EL (cell line): ENCODE measurements at places on chromosomes 3 and 15.

- no peak for DNase-seq
Measured at GRCh38 chr3:64311424-64312061, 86.3 kb upstream of the PRICKLE2 start.

DNA sequence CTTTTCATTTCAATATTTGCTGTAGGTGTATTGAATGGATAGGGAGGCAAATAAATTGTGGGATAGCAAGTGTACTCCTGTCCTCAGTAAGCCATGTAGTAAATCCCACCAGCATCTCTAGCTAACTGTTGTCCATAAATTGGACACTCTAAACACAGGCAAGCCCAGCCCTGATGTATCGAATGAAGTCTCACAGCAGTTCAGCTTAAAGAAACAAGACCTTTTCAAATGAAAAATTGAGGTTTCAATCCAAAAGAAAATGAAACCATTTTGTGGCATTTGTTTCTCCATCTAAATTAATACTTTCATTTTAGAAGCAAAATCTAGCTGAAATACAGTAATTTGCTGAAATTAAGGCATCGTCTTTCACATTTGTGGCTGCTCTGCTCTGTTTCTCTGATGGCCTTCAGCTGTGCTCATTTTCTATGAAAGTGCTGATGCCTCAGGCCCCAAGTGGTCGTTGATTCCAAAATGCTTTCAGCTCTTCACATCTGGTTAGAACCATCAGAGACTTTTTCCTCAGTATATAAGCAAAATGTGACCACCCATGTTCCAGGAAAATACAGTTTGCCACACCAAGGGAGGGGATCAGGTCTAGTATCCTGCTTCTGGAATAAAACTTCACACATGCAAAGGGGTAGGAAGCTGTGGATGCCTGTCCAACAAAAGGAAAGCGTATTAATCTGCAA lies 245.0 kb downstream of the ZMAT3 start:
- DNase-seq, result no peak

- DNase-seq, result no peak
Measured at GRCh38 chr3:161672478-161672877, 175.9 kb downstream of the OTOL1 start.

DNA sequence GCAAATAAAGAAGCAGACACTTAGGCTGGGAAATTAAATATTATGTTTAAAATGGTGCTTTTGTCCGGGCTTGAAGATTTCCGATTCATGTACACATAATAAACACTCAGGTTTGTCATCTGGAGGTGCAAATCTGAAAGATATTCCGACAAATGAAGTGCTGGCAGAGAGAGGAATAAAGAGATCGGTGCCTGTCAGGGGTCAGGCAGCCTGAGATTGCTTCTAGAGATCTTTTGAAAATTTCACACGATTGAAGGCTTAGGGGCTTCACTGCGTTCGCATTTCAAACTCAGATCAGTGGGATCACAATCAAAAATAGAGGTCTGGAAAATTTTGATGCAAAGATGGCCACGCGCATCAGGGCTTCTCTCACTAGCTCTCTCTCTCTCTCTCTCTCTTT lies 33.2 kb downstream of the NR2F2 start:
- no peak for DNase-seq

- DNase-seq, result no peak
Measured at GRCh38 chr3:129586746-129587430, 19.6 kb downstream of the PLXND1 start.

DNA sequence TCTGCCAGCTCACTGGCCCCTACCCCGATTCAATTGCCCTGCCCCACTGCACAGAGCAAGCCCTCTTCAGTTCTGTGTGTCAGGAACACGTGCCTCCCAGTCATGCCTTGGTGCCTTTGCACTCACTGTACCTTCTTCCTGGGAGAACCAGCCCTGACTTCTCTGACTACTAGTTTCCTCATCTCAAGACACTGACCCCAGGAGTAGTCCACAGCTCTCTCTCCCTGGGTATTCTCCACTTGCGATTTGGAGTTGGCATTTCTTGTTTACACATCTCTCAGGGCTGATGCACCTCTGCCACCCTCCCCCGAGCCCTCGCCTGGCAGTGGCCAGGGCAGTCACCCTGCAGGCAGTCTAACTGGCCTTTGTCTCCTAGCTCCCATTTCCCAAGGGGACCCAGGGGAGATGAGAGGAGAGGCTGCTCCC lies 5.7 kb downstream of the CISH start:
- no peak for DNase-seq

DNA sequence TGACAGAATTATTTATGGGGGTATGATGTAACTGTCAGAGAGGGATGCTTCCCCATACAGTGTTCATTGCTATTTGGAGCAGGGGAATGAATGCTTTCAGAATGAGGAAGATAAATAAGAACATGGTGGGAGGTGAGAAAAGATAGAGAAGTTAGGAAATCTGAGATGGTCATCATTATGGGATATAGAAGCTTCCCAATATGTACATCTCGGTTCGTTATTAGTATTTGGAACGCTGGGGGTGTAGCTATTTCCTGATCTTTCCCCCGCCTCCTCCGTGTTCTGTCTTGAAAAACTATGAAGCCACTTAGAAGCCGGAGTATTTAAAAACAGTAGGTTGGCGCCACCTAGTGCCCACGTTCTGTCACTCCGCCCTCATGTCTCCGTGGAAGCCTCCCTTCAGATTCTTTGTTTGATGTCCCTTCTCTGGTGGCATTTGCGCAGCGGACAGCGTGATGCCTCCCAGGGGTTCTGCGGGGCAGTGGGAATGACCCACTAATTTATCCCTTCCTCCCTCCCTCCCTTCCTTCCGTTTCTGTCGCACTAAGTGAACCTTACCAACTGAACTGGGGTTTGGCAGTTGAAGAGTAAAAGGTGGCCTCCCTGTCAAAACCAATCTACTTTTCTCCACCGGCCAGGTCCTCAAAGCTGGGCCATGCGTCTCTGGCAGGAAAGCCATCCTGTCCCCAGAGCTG lies 184.5 kb downstream of the FEZF2 start:
- peak; percentile 76 for DNase-seq

- DNase-seq, result no peak
Measured at GRCh38 chr3:171122861-171123260, 96.3 kb upstream of the SLC2A2 start.

DNA sequence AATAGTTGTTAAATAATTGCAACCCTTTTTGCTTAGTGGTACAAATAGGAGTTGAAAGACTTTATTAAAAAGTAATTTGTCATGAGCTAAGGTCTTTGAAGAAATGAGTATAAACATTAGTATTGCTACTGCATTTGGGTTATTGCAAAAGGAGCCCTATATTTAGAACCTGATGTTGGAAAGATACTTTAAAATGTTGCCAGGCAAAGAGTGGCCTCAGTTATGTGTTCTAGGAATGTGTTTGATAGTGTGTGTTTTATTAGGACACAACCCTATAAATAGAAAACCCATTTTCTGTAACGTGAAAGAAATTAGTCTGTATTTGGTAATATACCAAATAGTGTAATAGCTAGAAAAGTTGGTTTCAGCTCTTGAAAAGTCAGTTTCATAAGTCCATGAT lies 10.7 kb downstream of the VPS8 start:
- DNase-seq, result no peak

DNA sequence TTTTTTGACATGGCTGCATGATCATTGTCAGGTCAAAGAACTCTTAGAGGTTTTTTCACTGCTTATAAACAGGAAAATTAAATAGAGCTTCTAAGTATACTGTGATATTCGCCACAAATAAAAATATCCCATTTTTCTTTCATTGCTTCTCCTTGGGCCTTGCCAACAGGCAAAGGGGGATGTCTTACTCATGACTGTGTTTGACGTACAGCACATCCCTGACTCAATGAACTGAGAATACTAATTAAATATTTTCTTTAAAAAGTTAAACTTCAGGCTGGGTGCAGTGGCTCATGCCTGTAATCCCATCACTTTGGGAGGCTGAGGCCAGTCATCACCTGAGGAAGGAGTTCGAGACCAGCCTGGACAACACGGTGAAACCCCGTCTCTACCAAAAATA lies 41.4 kb upstream of the CCDC80 start:
- peak; percentile 15 for DNase-seq

DNA sequence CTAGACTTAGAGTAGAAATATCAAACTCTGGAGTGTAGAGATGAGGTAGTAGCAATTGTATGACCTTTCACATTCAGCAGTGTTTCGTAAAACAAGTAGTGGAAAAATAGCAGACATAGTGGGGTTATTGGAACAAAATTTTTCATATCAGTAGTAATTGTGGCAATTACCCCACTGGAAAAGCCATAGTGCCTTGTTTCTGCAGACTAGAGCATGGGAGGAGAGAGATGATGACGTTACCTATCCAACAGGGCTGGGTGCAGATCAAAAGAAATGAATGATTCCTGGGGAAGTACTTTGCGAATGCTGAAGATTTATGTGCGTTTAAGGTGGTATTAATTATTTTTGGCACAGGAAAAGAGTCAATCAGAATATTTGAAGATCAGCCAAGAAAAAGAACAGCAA lies 147.0 kb upstream of the LRRFIP2 start:
- no peak for DNase-seq

DNA sequence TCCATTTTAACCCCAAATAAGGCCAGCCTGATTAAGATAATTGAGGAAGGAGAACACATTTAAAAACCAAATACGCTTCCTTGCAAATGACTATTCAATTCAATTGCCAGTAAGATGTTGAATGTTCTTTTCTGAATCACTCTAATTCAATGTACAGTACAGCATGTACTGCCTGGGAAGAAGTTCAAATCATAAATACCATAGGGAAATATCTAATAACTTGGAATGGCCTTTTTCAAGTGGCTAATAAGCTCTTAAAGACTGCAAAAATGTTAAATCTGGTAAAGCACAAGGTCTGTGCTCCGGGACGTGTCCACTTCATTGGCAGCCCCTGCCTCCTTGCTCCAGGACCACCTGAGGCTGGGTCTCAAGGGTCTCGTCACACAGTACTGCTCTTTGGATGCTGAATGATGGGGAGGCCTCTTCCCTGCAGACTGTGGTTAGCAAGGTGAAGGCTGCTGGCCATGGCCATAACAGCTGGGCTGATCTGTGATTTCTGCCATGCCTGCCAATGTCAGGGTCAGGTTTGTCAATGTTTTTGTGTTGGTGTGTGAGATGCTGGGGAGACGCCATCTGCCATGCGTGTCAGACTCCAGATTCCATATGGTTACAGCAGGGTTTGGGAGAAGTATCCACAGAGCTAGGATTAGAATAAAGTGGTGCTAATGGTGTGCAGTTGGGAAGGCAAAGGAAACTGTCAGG lies 300.5 kb downstream of the ADAMTS17 start:
- no peak for DNase-seq

DNA sequence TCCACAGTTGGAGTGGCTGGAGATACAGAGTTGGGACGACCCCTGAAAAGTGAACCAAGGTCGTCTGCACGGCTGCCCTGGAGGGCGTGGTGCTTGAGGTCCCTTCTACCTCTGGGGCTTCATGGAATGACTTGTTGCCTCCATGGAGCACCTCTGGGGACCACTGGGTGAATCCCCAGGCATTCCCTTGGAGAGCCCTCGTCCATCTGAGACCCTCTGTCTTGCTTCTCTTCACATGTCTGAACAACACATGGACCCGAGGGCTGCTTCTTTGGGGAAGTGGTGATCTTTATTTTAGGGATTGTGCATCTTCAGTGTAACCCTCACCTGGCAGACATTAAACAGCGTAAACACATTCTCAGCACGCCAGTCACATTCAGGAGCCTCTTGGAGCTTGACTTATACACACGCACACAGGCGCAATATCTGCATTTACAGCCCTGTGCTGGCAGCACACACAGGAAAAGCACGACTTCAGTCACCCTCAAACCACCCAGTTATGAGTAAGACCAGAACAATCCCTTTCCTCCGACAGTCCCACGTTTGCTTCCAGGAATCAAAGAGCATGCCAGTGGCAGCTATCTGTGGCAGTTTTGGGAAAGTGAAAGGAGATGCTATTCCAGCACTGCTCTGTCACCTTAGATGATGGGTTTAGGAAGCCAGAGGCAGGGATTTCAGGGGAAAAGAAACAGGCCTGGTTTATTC lies 12.6 kb downstream of the FAM107A start:
- peak; percentile 96 for DNase-seq

DNA sequence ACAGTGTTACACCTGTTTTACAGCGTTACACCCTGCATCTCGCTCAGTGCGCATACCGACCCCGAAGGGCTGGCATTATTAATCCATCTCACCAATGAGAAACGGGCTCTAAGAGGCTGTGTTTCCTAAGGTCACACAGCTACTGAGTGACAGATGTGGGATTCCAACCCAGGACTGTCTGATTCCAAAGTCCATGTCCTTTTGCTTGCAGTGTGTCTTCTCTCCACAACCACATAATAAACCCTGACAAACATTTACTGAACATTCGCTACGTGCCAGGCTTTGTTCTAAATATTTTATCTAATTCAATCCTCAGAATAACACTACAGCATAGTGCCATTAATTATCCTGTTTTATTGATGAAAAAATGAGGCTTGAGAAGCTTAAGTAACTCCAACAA lies 79.1 kb downstream of the RAB11A start:
- no peak for DNase-seq

GRCh38 chr3:10189557-10190354 lies 25.0 kb downstream of the IRAK2 start:
- DNase-seq, result no peak

GRCh38 chr3:184155644-184156521 lies 706 bp downstream of the DVL3 start:
- DNase-seq, result peak; percentile 42

DNA sequence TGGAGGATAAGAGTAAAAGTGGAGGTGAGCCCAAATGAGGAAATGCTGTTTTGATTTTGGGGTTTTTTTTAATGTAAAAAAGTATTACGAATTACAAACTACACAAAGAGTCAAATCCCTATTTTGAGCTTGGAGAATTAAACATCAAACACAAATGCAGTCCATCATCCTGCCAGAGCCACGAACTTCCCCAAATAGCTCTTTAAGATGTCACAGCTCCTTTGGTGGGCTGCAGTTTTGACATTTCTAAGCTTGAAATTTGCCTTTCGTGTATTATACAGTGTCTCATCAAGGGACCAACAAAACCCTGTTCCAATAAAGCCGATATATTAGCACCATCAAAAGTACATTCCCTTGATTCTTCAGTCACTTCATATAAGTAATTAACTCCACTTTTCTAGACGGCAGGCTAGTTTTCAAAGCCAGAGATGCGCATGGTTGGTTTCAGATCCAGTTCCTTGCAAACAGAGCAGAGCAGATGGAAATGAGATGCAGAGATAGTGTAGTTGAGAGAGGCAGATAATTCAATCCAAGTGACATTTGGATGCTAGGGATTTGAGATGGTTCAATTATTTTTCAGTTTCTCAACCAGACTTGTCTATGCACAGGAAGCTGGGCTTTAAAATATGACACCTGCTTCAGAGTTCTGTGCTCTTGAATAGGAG lies 580.9 kb downstream of the EDEM1 start:
- no peak for DNase-seq

- DNase-seq, result peak; percentile 57
Measured at GRCh38 chr3:143239031-143239430, 119.5 kb downstream of the CHST2 start.

DNA sequence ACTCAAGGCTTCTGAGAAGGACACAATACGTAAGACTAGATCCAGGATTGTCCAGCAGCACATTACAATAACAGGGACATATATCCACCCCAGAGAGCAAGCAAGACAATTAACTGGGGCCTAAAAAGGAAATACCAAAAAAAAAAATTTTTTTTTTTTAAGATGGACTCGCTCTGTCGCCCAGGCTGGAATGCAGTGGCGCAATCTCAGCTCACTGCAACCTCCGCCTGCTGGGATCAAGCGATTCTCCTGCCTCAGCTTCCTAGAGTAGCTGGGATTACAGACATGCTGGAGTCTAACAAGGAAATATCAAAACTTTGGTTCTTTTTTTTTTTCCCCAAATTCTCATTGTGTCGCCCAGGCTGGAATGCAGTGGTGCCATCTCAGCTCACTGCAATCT lies 28.8 kb upstream of the IMPDH2 start:
- DNase-seq, result no peak
